ENCODE measurements at places on chromosomes 1 and 21. TPM values are rescaled to one million over a fixed set of nuclear protein-coding genes. Genes with fewer than 3 reads are reported as not detected.

SLFNL1 gene
- 0.12 TPM for polyA plus RNA-seq

GRCh38 chr1:63683759-63684158, 90.1 kb upstream of the ROR1 start:
- no peak overlapping the region for H3K27ac ChIP-seq
- peaks cover 9% of the 10 kb centered on the region for H3K27me3 ChIP-seq
- no peaks in the 10 kb centered on the region for H3K4me1 ChIP-seq
- DNase-seq, result no peak

DNA sequence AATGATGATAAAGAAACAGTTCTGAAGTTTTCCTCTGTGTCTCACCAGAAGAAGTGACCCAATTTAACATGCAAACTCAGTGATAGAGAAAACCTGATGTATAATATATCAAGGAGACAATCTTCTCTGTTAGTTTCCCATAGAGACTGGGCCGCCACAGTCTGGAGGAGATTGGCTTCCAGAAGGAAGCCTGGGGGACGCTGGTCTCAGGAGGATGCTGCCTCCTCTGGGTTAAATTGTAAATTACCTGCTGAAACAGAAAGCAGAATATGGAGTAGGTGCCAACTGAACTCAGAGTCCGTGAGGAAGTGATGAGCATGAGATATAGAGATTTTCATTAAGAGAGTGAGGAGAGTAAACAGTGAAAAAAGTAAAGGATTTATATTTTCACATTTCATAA, 15.8 kb downstream of the OR14I1 start:
- H3K27me3 ChIP-seq, result no peaks in the 10 kb centered on the region
- no peak overlapping the region for H3K4me3 ChIP-seq
- H3K27ac ChIP-seq, result no peak overlapping the region

GRCh38 chr1:10489291-10490055, 14.7 kb downstream of the PEX14 start:
- DNase-seq, result no peak
- no peaks in the 10 kb centered on the region for H3K4me1 ChIP-seq
- H3K4me3 ChIP-seq, result no peak overlapping the region
- H3K36me3 ChIP-seq, result peaks cover 24% of the 10 kb centered on the region
- no peaks in the 10 kb centered on the region for H3K27me3 ChIP-seq
- H3K27ac ChIP-seq, result no peak overlapping the region

GRCh38 chr1:84259376-84259775, 42.1 kb upstream of the SAMD13 start:
- H3K36me3 ChIP-seq, result no peaks in the 10 kb centered on the region
- DNase-seq, result no peak
- H3K27ac ChIP-seq, result no peak overlapping the region
- no peak overlapping the region for H3K4me3 ChIP-seq
- no peaks in the 10 kb centered on the region for H3K4me1 ChIP-seq
- no peaks in the 10 kb centered on the region for H3K27me3 ChIP-seq
